Activated CD8-positive, alpha-beta T cell treated with anti-CD3 and anti-CD28 coated beads for 36 hours (primary cell): ENCODE measurements at places on chromosomes 5 and 9.
A peak's percentile ranks its signal among the peaks of the same experiment; 100 is the strongest.

GRCh38 chr9:32811246-32811645 lies 27.9 kb downstream of the TMEM215 start:
- peaks cover 13% of the 10 kb centered on the region for H3K27me3 ChIP-seq
- no peak for DNase-seq
- no peak overlapping the region for H3K4me3 ChIP-seq
- H3K36me3 ChIP-seq = peaks cover 2% of the 10 kb centered on the region
- no peak overlapping the region for H3K27ac ChIP-seq
- H3K4me1 ChIP-seq = no peaks in the 10 kb centered on the region

DNA sequence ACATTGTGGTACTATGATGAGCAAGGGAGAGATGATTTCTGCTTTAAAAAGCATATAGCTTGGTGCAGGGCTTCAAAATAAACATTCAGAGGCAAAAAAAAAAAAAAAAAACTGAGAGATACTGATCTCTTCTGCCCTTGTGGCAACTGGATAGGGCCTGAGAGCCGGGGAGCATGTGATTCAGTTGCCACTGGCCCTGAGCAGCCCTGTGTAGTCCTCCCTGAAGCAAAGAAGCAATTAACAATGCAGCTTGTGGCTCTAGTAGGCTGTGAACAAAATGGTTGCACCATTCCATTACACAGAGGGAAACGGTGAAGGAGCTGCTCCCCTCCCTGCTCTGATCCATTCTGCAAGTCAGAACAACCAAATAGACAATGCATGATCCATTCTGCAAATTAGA lies 347.5 kb upstream of the DAB2 start:
- no peak for DNase-seq
- no peaks in the 10 kb centered on the region for H3K4me1 ChIP-seq
- H3K36me3 ChIP-seq = no peaks in the 10 kb centered on the region
- H3K27ac ChIP-seq = no peak overlapping the region
- no peak overlapping the region for H3K4me3 ChIP-seq

DNA sequence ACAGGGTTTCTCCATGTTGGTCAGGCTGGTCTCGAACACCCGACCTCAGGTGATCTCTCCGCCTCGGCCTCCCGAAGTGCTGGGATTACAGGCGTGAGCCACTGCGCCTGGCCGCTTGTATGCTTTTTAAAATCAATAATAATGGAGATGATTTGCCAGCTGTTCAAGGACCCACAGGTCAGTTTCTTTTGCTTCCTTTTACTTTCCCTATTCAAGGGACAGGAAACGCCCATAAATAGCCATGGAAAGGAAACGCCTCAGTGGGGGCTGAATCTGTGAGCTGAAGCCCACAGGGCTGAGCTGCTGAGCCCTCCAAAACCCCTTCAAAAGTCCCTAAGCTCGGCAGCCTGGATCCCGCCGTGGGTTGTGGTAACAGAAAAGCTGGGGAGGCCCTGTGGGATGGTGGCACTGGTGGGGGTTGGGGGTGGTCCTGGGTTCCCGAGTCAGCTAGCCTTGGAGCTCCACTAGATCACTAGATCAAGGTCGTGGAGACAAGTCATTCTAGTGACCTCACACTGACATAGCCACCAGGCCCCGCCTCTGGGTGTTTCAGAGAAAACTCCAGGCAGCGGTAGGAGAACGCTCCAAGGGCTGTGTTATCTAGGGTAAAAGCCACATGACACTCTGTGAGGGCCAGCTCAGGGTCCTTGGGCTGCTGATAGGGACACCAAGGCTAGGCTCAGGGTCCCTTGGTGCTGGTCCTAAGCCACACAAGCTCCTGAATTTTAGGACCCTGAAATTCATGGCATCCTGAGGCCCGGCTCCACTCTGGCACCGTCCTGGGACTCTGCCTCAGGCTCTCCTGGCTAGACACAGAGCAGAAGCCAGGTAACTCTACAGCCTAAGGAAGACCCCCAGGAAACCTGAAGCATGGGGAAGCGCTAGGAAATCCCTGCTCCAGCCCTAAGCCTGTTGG lies 18.0 kb upstream of the DUSP1 start:
- H3K27me3 ChIP-seq = no peaks in the 10 kb centered on the region
- peak overlapping the region; percentile 7 for H3K27ac ChIP-seq
- no peaks in the 10 kb centered on the region for H3K36me3 ChIP-seq
- DNase-seq = no peak

- no peaks in the 10 kb centered on the region for H3K4me1 ChIP-seq
- H3K27me3 ChIP-seq = peaks cover 2% of the 10 kb centered on the region
- DNase-seq = no peak
- H3K4me3 ChIP-seq = no peak overlapping the region
- no peaks in the 10 kb centered on the region for H3K36me3 ChIP-seq
Measured at GRCh38 chr5:137190441-137190840, 308.7 kb downstream of the SPOCK1 start.

DNA sequence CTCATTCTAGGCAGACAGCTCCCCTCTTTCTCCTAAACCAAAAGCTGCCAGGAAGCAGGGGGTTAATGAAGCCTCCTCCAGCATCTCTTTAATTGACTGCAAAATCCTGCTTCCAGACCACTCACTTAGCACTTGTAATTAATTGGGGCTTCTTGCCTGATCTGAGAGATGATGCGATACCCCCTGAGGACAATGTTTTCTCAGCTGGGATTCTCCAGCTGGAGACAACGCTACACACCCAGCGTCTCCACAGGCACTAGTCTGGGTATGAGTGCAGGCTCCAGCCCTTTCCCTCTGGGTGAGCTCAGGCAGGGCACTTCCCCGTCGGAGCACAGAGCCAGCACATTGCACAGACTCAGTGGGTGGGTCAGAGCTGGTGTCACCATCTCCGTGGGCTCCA lies 16.1 kb downstream of the CPLX2 start:
- H3K4me1 ChIP-seq = no peaks in the 10 kb centered on the region
- no peak overlapping the region for H3K27ac ChIP-seq
- peaks cover 3% of the 10 kb centered on the region for H3K27me3 ChIP-seq
- no peaks in the 10 kb centered on the region for H3K36me3 ChIP-seq

GRCh38 chr9:36889844-36890243 lies 144.2 kb downstream of the PAX5 start:
- no peak overlapping the region for H3K27ac ChIP-seq
- H3K4me3 ChIP-seq = no peak overlapping the region
- DNase-seq = no peak
- no peaks in the 10 kb centered on the region for H3K4me1 ChIP-seq
- no peaks in the 10 kb centered on the region for H3K36me3 ChIP-seq

DNA sequence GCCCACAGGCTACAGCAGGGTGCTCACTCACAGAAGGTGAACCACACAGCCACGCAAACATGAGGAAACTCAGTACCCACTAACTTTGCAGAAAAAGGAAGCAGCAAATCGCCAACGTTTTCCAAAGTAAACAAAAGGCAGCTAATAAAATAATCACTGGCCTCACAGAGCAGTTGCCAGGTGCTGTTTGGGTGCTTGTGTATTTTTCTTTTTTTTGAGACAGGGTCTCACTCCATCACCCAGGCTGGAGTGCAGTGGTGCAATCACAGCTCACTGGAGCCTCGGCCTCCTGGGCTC lies 3.8 kb downstream of the SNAPC4 start:
- no peaks in the 10 kb centered on the region for H3K27me3 ChIP-seq
- peaks cover 45% of the 10 kb centered on the region for H3K36me3 ChIP-seq
- H3K27ac ChIP-seq = no peak overlapping the region
- no peak overlapping the region for H3K4me3 ChIP-seq

DNA sequence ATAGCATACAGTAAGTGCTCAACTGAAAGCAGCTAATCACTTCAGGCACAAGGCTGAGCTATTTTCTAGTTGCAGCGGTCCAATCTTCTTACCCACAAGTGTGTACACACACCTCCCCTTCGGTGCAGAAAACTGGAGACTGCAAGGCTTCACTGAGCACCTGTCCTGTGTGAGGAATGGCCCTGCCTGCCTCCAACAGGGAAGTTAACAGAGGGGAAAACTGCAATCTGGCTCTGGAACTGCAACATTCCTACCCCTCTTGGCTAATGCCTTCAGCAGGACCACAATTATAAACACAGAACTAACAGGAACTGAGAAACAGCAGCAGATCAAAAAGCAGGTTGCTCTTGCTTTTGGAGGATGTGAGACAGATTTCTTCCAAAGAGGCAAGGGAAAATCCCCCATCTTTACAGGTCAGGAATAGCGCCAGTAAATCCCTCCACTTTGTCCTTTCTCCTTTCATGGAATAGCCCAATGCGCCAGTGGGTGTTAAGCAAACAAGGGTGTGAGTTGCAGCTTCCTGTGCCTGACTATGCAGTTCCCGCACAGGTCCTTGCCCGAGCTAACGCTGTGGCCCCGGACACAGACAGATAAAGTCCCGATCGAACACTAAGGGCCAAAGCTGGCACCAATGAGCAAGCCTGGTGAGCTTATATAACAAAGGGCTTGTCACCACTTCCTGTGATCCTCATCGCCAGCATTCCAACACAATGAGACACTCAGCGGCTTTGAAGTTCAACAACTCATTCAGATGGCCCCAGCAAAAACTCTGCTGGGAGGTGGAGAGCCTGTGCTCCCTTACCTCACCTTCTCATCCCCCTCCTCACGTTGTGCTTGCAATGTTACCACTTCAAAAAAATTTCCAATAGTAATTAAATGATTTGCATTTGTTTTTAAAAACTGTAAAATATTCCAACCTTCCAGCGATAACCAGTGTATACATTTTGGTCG lies 21.5 kb downstream of the SHB start:
- H3K27me3 ChIP-seq = no peaks in the 10 kb centered on the region
- peaks cover 6% of the 10 kb centered on the region for H3K4me1 ChIP-seq
- no peak overlapping the region for H3K27ac ChIP-seq
- no peaks in the 10 kb centered on the region for H3K36me3 ChIP-seq
- DNase-seq = no peak
- H3K4me3 ChIP-seq = no peak overlapping the region

GRCh38 chr9:123081824-123082223 lies 48.4 kb downstream of the GPR21 start:
- H3K4me1 ChIP-seq = no peaks in the 10 kb centered on the region
- DNase-seq = peak; percentile 18
- H3K27me3 ChIP-seq = no peaks in the 10 kb centered on the region
- H3K36me3 ChIP-seq = peaks cover 9% of the 10 kb centered on the region

DNA sequence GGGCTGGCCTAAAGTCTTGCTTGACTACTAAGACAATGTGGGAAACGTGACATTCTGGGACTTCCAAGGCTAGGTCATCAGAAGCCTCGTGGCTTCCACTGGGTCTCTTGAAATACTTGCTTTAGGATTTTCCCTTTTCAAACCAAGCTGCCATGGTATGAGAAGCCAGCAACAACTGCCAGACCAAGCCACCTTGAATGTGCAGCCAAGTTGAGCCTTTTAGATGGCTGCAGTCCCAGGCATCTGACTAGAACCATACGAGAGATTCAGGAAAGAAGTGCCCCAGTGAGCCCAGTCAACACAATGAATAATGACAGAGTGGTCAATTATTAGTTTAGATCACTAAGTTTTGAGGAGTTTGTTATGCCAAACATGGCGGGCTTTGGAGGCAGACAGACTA lies 143.3 kb downstream of the SLF1 start:
- H3K27me3 ChIP-seq = no peaks in the 10 kb centered on the region
- DNase-seq = no peak
- H3K36me3 ChIP-seq = no peaks in the 10 kb centered on the region
- H3K4me1 ChIP-seq = no peaks in the 10 kb centered on the region
- H3K4me3 ChIP-seq = no peak overlapping the region
- no peak overlapping the region for H3K27ac ChIP-seq

GRCh38 chr9:134375430-134376385 lies 49.5 kb downstream of the RXRA start:
- no peaks in the 10 kb centered on the region for H3K4me1 ChIP-seq
- H3K27ac ChIP-seq = no peak overlapping the region
- H3K27me3 ChIP-seq = no peaks in the 10 kb centered on the region
- H3K4me3 ChIP-seq = no peak overlapping the region
- no peak for DNase-seq

- H3K36me3 ChIP-seq = no peaks in the 10 kb centered on the region
- H3K4me3 ChIP-seq = no peak overlapping the region
- DNase-seq = no peak
- no peaks in the 10 kb centered on the region for H3K4me1 ChIP-seq
- no peaks in the 10 kb centered on the region for H3K27me3 ChIP-seq
Measured at GRCh38 chr9:102355982-102356381, 617.5 kb upstream of the GRIN3A start.

GRCh38 chr5:119626086-119626485 lies 3.3 kb upstream of the FAM170A start:
- H3K36me3 ChIP-seq = no peaks in the 10 kb centered on the region
- no peak for DNase-seq
- H3K27ac ChIP-seq = no peak overlapping the region
- H3K4me1 ChIP-seq = no peaks in the 10 kb centered on the region
- H3K27me3 ChIP-seq = peaks cover 2% of the 10 kb centered on the region
- H3K4me3 ChIP-seq = no peak overlapping the region

DNA sequence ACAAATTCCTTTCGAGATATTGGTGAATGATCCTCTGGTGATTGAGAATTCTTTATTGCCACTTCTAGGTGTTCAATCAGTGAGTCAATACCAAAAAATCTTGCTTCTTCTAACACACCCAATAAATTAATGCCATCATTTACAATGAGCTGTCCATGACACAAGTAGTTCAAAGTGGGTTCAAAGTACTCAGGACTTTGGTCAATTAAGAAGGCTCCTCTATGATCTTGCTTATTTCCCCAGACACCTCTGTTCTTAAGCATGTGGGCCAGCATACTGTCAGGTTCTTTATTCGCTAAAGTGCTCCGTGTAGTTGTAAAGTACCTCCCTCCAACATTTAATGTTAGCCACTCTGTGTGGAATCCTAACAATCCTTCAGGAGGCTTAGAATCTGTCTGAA lies 127.1 kb downstream of the WDR70 start:
- peaks cover 2% of the 10 kb centered on the region for H3K4me1 ChIP-seq
- DNase-seq = no peak
- no peak overlapping the region for H3K4me3 ChIP-seq
- peaks cover 43% of the 10 kb centered on the region for H3K36me3 ChIP-seq

DNA sequence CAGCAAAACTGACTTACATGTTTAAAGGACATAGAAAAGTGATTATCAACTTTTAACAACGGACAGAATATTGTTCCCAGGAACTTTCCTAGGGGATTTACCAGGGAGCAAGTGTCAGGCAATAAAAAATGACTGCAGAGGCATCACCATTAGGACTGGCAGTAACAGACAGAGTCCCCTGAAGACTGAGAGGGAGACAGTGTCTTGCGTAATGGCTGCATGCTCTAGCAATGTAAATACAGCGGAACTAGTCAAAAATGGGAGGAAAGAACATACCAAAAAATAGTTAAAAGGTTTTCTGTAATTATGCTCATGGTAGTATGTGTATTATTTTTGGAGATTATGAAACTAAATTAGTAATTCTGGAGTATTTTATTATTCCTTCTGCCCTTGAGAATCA lies 181.8 kb downstream of the CRB2 start:
- H3K27ac ChIP-seq = no peak overlapping the region
- no peaks in the 10 kb centered on the region for H3K27me3 ChIP-seq
- H3K4me1 ChIP-seq = peaks cover 7% of the 10 kb centered on the region
- no peak overlapping the region for H3K4me3 ChIP-seq
- no peak for DNase-seq

GRCh38 chr9:126809068-126809467 lies 4.2 kb downstream of the ZBTB43 start:
- no peak for DNase-seq
- H3K4me3 ChIP-seq = no peak overlapping the region
- H3K4me1 ChIP-seq = peaks cover 31% of the 10 kb centered on the region
- peaks cover 26% of the 10 kb centered on the region for H3K36me3 ChIP-seq
- H3K27me3 ChIP-seq = no peaks in the 10 kb centered on the region

- H3K4me1 ChIP-seq = peaks cover 29% of the 10 kb centered on the region
- DNase-seq = no peak
- peaks cover 51% of the 10 kb centered on the region for H3K27me3 ChIP-seq
- no peak overlapping the region for H3K4me3 ChIP-seq
- H3K36me3 ChIP-seq = no peaks in the 10 kb centered on the region
Measured at GRCh38 chr5:32707418-32707997, 3.6 kb upstream of the NPR3 start.
